ENCODE measurements at places on chromosomes 12 and 14.

DNA sequence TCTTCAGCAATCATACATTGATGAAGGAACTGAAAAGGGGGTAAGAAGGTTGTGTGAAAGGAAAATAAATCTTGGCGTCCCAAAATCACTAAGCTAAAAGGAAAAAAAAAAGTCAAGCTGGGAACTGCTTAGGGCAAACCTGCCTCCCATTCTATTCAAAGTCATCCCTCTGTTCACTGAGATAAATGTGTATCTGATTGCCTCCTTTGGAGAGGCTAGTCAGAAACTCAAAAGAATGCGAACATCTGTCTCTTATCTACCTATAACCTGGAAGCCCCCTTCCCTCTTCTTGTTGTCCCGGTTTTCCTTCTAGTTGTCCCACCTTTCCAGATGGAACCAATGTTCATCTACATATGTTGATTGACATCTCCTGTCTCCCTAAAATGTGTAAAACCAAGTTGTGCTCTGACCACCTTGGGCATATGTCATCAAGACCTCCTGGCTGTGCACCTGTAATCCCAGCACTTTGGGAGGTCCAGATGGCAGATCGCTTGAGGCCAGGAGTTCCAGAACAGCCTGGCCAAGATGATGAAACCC lies 53.1 kb downstream of the RESF1 start:
- DNase-seq = no peak

- no peak for DNase-seq
Measured at GRCh38 chr12:113467502-113468364, 3.9 kb downstream of the LHX5 start.

GRCh38 chr12:64387197-64387816 lies 3.3 kb downstream of the C12orf56 start:
- no peak for DNase-seq

DNA sequence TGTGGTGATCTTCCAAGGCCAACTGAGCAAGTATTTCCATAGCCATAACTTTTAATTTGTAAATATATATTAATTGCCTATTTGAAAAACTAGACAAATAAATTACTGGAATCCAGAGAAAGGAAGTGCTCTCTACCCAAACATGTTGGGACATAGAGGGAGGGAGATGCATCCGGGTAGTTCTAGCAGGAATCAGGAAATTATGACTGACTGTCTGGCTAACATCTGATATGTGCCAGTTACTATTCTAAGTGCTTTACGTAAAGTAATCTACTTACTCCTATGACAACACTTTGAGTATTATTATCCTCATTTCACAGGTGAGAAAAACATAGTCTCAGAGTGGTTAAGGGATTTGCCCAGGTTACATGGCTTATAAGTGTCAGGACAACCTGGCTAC lies 147.7 kb upstream of the VASH1 start:
- DNase-seq = no peak

- no peak for DNase-seq
Measured at GRCh38 chr12:98594050-98594835, 757 bp downstream of the SLC25A3 start.

GRCh38 chr12:49720214-49720613 lies 13.0 kb upstream of the FMNL3 start:
- DNase-seq = no peak

GRCh38 chr14:85416771-85417170 lies 113.2 kb upstream of the FLRT2 start:
- DNase-seq = no peak

DNA sequence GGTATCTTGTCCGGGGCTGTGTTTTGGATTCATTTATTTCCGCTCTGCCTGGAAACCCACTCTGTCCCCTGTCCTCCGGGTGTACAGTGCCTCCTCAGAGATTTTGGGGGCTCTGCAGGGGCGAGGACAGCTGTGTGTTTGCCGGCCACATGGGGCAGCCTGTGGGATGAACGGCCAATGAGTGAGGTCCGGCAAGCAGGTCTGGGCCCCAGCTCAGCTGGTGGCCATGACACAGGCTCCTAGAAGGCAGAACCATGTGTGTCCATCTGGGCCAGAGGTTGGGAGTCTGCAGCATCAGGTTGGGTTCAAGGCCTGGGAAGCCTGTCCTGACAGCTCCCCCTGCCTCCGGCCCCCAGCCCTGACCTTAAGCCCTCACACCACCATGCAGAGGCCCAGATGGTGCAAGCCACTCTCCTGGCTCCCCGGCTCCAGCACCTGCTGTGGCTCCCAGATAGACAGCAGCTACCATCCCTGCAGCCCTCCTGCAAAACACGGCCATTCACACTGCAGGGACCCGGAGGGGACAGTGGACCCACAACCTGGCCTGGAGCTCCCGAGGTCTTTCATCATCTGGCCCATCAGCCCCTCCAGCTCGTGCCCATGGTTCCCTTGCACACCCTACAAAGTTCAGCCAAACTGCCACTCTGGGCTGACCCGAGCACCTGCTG lies 220.1 kb upstream of the C14orf180 start:
- DNase-seq = no peak

GRCh38 chr12:91866566-91866965 lies 279.1 kb downstream of the BTG1 start:
- no peak for DNase-seq

DNA sequence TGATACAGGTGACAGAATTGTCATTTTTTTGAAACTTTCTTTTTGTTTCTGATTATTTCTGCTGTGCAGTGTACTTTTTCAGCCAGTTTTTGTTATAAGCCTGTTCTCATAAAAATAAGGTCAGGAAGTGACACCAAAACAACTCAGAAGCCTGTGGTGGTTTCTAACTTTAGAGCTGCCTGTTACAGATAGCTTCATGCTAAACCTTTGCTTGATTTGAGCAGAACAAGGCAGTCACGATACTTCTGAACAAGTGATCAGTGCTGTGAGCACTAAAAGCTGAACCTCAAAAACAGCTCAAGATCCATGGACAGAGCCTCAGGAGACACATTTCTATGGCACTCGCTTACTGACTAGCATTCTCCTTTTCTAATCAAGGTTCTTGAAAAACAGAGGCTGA lies 82.0 kb downstream of the PRKCH start:
- no peak for DNase-seq

GRCh38 chr12:1851151-1851701 lies 30.9 kb downstream of the LRTM2 start:
- DNase-seq = no peak

- no peak for DNase-seq
Measured at GRCh38 chr12:103884316-103884715, 43.3 kb upstream of the NT5DC3 start.

Data from stimulated activated CD4-positive, alpha-beta T cell treated with anti-CD3 and anti-CD28 coated beads, Interleukin-1b, Interleukin-23, amount 100 ng/mL, for 24 hours (primary cell).